ENCODE measurements at places on chromosomes 5 and 9.

GRCh38 chr9:137458194-137459151, 661 bp downstream of the NSMF start:
- DNase-seq: peak; percentile 92

DNA sequence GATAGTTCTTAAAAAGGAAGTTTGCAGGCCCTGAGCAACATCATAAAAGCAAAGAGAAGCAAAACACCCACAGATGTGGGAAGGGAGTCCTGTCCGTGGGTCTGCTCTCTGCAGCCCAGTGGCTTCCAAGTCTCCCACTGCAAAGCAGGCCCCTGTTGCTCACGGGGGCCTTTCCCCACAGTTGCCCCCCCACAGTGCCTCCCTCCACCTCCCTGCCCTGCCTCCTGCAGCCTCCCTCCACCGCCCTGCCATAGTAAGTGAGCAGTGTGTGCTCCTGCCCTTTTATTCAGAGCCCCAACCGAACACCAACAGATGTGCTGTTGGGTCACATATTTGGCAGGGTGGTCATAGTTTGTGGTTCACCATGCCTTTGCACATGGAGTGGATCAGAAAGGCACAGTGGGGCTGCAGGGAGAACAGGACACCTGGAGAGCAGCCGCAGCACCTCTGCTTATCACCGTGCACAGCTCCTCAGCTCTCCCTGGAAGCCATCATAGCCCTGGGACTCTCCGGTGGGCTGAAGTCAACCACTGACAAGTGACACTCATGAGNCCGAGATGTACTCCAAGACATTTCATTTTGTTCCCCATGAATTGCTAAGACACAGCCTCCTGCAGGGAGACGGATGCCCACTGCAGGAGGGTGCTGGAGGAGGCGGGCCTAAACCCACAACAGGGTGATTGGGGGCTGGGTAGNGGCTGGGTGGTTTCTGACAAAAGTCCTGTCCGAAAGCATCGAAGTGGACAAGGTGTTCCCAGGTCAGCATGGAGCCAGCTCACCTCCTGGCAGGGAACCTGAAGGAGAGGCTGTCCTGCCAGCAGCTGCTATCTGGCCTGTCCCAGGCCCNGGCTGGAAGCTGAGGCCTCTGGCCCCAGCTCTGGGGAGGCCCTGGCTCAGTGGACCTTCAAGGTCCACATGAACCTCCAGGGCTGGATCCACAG, 278.9 kb downstream of the GADD45G start:
- DNase-seq: no peak

DNA sequence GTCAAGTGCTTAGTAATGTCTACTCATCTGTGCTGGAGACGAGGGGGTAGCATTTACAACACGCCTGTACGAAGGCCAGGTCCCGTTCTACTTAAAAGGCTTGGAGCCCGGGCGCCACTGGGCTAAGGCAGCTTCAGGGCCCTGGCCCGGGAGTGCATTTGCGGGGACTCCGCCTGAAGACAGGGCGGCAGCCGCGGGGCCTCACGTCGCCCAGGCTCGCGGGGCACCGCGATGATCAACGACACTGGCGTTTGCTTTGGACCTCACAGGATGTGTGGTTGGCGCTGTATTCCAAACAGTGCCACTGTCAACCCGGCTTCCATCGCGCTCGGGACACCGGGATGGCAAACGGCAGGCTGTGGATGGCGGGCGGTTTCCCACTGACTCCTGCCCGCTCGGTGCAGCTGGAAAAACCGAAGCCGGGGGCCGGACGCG, 1.1 kb upstream of the TENT4A start:
- DNase-seq: peak; percentile 47

DNA sequence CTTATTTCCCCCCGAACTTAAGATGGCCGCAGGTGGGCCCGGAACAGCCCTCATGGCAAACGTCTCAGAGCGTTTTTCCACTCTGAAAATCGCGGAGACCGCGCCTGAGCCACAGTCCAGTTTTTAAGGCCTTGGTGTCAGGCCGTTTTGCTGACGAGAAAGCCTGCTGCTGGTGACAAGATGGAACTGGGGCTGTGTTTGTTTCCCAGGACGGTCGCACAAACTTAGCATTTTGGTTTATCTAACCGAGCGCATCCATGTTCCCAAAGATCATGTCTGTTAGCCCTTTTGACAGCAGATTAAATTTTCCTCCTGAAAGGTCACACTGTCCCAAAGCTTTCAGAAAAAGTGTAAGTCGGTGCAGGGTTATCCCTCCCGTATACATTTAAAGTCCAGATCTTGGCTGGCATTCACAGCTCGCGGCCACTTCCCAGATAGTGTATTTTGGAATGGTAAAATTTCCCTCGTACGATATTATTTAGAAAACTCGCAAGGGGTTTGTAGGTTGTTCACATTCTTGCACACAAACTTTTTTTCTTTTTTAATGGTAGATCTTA, 812 bp downstream of the SREK1 start:
- DNase-seq: no peak

- no peak for DNase-seq
Observed at GRCh38 chr5:95283761-95284571, 928 bp downstream of the MCTP1 start.

DNA sequence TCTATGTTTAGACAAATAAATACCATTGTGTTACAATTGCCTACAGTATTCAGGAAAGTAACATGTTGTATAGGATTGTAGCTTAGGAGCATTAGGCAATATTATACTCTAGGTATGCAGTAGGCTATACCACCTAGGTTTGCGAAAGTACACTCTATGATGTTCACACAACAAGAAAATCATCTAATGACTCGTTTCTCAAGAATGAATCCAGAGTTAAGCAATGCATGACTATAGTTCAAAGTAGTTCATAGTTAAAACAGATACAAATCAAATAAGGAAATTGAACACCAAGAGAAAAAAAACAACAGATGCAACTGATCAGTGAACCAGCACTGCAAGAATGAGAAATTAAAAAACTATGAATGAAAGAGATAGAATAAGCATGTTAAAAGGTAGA, 27.6 kb upstream of the ABLIM3 start:
- no peak for DNase-seq

- DNase-seq: no peak
Observed at GRCh38 chr5:55634209-55634805, 77.8 kb downstream of the SLC38A9 start.

- DNase-seq: no peak
Observed at GRCh38 chr5:179139936-179140235, 79.7 kb downstream of the ZNF354C start.

DNA sequence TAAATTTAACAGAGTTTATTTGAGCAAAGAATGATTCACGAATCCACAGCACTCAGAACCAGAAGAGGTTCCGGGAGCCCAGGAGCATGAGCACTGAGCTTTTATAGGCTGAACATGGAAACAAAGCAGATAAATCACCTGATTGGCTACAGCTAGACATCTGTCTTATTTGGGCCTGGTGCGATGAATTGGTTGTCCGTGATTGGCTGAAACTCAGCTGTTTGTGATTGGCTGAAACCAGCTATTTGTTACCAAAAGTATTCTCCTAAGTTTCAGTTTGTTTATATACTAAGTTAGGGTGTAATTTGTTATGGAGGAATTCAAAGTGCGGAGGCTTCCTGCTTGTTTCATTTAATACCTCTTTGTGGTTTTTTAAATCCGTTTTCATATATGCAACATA, 15.8 kb upstream of the LCP2 start:
- DNase-seq: no peak

DNA sequence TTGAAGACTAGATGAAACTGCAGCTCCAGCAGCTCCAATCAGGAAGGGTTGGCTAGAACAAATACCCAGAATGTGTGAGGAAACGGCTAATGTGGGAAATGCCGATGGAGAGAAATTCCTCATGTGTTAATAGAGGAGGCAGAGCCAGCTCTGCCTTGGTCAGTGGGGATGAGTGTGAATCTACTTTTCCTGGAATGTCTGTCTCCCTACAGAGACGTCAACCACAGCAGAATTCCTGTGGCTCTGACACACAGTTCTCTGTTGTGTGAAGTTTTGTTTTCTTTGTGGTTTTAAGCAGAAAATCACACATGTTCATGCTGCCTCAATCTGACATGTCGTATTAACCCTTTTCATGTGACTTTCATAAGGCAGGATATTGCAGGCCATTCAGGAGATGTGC, 476.6 kb upstream of the WWC1 start:
- DNase-seq: no peak

- DNase-seq: no peak
Observed at GRCh38 chr5:92969781-92970237, 611.2 kb downstream of the NR2F1-AS1 start.

DNA sequence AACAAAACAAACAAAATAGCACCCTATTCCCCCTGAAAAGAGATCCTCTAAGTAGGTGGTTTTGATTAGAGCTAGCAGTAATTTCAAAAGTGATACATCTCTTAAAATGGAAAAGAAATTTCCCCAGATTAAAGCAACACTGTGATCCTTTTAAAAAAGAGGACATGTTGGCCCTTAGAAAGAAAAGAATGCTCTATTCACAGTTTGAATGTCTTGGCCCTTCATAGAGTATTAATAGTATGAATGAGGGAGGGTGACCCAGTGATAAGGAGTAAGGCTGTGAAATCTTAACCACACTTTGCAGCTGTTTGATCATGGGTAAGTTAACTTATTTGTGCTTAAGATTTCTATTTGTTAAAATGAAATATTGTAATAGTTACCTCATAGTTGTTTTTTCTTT, 467.7 kb upstream of the MEF2C start:
- DNase-seq: no peak

DNA sequence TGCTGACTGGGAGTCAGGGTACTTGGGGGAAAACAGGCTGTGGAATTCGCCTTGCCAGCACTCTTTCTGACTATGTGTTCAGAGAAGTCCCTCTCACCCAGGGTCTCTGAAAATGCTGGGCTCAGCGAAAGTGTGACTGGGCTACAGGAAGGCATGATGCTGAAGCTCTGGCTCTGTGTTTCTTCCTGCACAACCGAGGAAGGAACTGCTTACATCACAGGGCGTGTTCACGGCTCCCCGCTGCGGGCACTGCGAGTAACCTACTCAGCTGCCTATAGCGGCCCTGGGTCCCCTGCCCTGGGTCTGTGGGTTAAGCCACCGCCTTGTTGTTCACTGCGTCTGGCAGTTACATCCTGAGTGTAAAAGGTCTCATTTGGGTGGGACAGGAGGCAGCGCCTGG, 222.4 kb upstream of the IRX4 start:
- no peak for DNase-seq

DNA sequence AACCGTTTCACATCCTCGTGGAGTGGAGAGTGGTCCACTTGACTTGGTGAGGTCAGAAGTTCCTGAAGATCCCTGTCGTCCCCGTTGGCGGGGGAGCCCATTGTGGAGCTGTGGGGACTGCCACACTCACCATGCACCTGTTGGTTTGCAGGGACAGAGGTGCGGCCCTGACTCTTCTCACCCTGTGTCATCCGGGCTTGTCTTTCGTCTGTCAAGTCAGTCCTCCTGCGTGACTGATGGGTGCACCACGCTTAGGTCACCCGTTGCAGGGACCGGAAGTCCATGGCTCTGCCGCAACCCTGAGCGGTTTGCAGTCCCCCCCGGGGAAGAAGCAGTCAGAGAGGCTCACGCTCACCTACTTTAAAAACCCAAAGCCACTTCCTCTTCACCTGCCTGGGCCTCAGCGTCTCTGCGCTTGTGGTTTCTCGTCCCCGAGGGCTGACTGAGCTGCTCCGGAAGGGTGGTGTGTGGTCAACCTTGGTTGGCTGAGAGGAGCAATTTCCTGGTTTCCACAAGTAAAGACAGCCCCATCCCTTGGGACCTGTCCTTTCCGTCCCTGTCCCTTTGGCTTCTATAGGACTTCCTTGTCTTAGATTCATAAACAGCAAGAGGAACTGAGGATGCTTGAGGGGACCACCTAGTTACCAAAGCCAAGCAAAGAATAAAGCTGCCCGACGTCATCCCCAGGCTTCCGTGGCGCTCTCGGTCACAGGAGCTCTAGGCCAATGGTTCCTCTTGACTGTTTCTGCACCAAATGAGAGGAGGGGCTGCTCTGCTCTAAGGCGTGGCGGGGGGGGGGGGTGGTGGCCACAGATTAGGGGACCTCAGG, 53.2 kb downstream of the USP20 start:
- DNase-seq: no peak

DNA sequence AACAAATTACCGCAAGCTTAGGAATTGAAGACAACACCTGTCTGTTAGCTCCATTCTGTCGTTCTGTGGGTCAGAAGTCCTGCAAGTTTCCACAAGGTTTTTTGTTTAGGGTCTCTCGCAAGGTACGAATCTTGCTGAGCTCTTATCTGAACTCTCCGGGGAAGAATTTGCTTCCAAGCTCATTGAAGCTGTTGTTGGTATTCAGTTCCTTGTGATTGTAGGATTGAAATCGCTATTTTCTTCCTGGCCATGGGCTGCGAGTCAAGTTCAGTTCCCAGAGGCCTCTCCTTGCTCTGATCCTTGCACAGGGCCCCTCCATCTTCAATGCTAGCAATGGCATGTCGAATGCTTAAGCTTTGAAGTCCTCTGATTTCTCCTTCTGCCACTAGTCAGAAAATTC, 53.5 kb upstream of the CNTLN start:
- DNase-seq: no peak

DNA sequence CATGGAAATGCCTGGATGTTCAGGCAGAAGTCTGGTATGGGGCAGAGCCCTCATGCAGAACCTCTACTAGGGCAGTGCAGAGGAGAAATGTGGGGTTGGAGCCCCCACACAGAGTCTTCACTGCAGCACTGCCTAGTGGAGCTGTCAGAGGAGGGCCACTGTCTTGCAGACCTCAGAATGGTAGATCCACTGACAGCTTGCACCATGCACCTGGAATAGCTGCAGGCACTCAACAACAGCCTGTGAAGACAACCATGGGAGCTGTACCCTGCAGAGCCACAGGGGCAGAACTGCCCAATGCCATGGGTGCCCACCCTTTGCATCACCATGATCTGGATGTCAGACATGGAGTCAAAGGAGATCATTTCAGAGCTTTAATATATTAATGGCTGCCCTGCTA, 36.9 kb downstream of the TRIP13 start:
- no peak for DNase-seq

- no peak for DNase-seq
Observed at GRCh38 chr5:149015126-149015525, 47.7 kb downstream of the SH3TC2 start.

- DNase-seq: no peak
Observed at GRCh38 chr5:169149317-169149716, 151.6 kb downstream of the SLIT3 start.

- DNase-seq: no peak
Observed at GRCh38 chr5:61603211-61603908, 271.3 kb downstream of the ZSWIM6 start.

DNA sequence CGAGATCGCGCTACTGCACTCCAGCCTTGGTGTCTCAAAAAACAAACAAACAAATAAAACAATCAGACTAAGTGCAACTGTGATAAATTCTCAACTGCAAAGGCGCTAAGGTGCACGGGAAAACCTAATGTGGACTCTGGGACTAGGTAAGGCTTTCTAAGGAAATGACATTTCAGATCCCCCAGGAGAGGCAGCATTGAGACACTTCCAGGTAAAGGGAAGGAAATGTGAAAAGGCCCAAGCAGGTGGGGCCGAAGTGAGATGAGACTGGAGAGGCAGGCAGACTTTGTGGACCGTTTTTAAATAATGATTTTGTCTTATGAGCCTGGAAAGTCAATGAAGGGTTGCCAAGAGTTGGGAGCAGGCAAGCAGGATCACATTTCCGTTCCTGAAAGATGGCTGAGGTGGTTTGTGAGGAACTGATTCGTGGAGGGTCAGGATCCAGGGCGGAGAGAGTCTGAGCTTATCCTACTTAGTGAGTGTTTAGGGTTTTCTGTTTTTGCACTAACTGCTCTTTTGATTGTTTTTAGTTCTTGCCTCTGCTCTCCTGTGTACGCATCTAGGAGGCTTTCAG, 2.0 kb upstream of the APBA1 start:
- DNase-seq: no peak

Data from NCI-H2171 (cell line).